Activated CD4-positive, alpha-beta T cell treated with anti-CD3 and anti-CD28 coated beads, Interleukin-2, amount 50 U/mL, for 16 hours (primary cell): ENCODE measurements at places on chromosomes 6 and 20.

- peak; percentile 93 for DNase-seq
Observed at GRCh38 chr6:149717588-149718458, at the start of gene LATS1. Gene LATS1 (minus strand): TSS chr6:149718101. CDS start chr6:149702126, 15,975 bp downstream.

- DNase-seq: no peak
Observed at GRCh38 chr20:9241721-9242427, 173.0 kb downstream of the PLCB4 start.

DNA sequence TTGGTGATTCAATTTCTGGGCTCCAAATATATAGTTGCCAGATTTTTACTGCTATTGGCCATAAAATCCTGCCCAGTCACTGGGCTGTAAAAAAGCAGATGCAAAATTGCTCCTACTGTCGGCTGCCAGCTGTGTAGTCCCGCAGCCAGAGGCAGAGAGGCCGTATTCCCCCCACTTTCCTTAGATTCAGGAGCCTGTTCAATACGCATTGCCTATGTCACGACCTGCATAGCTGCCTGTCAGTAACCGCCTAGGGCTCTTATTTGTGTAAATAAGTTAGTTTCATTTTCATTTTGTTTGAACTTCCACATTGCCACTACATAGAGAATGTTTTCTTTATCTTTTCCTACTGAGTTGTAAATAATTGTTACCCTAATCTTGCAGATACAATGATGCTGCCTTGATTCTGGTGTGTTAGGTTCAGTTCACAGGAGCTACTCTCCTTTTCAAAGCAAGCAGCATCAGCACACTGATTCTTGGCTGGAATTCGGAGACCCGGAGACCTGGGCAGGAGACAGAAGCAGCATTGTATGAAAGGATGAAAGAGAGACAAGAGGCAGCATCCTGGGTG is 46.0 kb upstream of the UST start:
- peak; percentile 25 for DNase-seq

DNA sequence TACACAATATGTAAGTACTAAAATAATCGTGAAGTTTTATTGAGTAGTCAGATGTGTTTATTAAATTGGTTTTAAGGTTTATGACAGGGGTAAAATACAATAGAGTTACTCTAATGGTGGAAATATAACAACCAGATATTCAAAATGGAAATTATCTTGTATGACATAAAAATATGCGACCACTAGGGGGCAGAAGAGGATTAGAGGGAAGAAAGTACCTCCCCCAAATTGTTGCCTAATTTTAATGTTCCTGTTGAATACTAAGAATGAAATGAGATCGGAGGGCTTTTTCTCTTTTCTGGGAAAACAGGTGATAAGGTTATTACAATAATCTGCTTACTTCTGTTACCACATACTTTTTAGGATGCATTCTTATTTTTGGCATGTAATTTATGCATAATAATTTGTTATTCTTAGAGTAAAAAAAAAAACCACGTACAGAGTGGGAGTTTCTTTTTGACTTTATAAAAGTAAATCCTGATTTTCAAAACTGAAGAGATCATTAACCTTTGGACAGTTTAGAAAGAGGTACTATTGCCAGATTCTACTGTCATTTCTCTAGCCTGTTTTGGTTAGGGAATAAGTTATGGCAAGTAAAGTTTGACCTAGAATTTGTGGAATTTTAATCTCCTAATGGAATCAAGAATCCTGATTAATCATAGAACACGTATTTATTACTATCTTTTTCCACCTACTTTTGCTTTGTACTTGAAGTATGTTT is 159.2 kb downstream of the CD109 start:
- peak; percentile 70 for DNase-seq

GRCh38 chr6:84892671-84893070 is 128.3 kb upstream of the TBX18 start:
- DNase-seq: no peak

DNA sequence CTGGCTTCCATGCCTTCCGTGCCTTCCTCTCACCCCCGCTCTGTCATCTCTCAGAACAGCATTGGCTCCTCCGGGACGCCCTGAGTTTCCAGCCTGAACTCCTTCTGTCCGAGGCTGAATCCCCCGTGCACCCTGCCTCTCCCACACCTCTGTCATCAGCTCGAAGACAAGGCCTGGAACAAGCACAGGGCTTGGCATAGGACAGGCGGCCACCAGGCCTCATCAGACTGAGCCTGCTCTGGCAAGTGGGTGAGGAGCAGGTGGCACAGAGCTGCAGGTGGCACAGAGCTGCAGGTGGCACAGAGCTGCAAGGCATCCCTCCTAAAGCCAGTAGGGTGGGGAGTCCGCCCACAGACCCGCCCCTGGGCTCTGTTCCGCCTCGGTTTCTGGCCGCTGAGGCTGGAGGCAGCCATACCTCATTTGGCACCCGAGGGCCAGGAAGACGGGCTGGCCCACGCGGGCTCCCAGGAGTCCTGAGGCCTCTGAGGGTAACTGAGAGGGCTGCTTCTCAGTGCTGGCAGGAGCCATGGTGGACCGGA is 60.2 kb downstream of the EZR start:
- DNase-seq: no peak

DNA sequence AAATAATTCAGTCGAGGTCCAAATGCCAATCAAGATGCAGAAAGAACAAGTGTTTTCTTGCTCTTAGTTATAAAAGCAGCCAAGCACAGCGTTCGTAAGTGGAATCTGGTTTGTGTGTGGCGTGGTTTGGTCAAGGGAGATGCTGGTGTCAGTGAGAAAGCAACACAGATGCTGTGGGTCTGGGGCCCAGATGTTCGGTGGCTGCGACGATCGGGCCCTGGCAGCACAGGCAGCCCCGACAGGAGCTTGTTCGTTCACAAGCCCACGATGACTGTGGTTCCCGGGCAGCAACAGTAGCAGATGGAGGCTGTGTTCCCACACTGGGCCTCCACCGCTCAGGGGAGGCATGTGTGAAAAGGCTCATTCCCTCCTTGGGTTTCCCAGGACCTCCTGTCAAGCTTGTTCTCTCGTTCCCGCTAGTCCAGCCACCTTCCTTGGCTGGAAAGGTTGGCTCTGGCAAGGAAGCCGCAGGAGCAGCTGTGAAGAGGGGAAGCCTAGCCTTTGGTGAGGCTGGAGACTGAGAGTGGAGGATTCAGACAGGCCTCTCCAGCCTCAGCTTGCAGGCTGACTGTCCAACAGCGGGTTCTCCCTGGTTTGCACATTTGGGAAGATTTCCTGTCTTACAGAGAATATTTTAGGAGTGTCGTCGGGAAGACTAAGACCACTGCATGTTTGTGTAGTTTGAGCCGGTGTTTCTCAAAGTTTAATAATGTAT is 304.7 kb downstream of the QKI start:
- no peak for DNase-seq

DNA sequence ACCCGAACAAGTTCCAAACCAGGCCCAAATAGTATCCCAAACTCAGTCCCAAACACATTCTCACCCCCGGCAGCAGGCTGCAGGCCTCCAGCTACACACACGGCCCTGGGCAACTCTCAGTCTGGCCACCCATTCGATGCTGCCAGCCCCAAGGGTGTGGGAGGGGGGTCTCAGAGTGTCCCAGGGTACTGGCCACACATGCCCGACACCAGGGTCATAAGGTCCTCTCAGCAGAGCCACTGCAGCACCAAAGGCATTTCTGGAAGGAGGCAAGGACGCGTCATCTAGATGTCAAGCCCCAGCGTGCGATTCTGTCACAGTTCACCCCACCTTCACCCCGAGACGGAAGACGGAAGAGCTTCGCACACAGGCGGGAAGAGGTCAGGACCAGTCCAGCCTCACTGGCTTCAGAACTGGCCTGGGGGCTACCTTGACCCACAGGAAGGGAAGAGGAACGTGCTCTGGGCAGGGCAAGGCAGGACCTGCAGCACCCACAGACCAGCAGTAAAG is 9.5 kb downstream of the MYL9 start:
- DNase-seq: no peak

DNA sequence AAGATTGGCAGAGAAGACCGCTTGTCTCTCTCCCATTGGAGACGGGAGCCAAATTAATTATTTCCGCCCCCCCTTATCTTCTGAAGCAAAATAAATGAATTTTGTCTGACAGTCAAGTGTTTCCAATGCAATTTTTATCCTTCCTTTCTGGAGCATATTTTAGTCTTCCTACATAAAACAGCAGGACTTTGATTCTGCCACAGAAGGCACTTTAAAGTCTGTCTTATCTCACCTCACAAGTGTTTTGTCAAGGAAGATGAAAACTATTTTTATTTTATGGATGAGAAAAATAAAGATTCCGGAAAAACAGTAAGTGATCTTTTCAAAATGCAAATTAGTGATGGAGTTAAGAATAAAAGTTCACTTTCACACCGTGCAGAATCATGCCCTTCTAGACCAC is 140.4 kb downstream of the OPRM1 start:
- DNase-seq: no peak

GRCh38 chr20:45419188-45420091 is 3.5 kb downstream of the PIGT start:
- DNase-seq: peak; percentile 64

DNA sequence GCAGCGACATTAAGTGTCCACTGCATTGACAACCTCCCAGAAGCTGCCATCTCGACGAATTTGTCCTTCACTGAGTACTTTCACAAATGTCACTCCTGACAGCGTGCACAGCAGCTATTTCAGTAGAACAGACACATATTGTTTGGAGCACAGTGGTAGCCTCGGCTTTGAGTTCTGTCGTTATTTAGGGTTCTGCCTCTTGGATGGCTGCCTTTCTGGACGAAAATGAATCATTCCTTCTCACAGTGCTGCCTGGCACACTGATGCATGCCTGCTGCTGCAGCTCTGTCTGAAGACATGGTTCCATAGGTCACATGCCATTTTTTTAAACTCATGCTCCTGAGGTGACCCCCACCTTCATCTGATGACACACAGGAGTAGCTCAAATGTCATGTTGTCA is 477.0 kb downstream of the C6orf118 start:
- no peak for DNase-seq

GRCh38 chr20:7257099-7257498 is 489.6 kb downstream of the BMP2 start:
- DNase-seq: no peak

DNA sequence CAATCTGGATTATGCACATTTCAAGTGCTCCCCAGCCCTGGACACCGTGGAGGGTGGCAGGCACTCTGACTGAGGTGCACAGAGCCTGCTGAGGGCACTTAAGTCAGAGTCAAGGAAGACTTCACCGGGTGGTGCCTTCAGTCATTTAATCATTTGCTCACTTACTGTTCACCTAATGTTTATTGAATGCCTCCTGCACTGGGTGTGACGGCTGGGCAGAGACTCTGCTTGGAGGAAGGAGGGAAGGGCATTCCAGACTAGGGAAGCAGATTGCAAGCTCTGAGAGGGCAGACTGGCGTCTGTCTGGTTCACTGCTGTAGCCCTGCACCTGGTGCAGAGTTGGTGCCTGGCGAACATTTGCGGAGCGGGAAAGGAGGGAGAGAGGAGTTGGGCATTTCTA is 54.2 kb upstream of the FAM83D start:
- DNase-seq: no peak

- peak; percentile 86 for DNase-seq
Observed at GRCh38 chr6:38713812-38714211, 1.3 kb upstream of the DNAH8 start.

GRCh38 chr20:19256085-19256484 is 43.6 kb downstream of the SLC24A3 start:
- no peak for DNase-seq

GRCh38 chr6:41624621-41625380 is 13.5 kb upstream of the MDFI start:
- no peak for DNase-seq

DNA sequence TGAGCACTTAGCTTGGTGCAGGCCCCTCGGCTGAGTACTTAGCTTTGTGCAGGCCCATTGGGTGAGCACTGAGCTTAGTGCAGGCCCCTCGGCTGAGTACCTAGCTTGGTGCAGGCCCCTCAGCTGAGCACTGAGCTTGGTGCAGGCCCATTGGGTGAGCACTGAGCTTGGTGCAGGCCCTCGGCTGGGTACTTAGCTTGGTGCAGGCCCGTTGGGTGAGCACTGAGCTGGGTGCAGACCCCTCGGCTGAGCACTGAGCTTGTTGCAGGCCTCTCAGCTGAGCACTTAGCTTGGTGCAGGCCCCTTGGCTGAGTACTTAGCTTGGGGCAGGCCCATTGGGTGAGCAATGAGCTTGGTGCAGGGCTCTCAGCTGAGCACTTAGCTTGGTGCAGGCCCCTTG is 387.1 kb downstream of the THBS2 start:
- DNase-seq: no peak

DNA sequence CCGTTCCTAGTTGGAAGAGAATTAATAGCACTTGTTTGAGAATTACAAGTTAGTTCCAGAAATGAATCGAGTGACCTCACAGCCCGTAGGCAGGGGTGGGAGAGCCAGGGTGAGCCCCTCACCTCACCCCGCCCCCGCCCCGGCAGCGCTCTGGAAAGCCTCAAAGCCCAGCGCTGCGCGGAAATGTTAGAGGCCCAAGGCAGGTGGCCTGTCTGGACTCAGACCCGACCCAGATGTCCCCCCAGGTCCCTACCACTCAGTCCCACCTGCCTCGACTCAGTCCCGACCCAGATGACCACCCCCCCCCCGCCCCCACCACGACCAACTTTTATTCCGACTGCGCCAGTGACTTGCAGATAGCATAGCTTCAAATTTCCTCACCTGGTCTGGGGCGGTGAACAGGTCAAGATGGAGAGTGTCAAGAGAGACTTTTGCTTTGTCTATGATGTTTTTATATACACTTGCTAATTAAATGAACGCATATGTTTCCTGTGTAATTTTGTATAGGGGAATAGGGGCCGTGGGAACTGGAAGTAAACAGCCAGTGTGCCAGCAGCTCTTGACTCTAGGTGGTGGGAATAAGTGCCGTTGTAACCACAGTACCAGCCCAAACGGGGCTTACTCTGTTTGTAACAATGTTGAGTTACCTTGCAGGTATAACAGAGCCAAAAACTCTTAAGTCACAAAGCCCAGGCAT is 1.2 kb upstream of the PXDC1 start:
- no peak for DNase-seq
